Sigmoid colon (tissue), 7 donors: ENCODE measurements at places on chromosomes 6 and 20. TPM values are rescaled to one million over a fixed set of nuclear protein-coding genes. Genes with fewer than 3 reads are reported as not detected.
A peak's percentile ranks its signal among the peaks of the same experiment; 100 is the strongest.

GRCh38 chr20:36074983-36075382 is 79.6 kb upstream of the EPB41L1 start:
- no peak for DNase-seq

DNA sequence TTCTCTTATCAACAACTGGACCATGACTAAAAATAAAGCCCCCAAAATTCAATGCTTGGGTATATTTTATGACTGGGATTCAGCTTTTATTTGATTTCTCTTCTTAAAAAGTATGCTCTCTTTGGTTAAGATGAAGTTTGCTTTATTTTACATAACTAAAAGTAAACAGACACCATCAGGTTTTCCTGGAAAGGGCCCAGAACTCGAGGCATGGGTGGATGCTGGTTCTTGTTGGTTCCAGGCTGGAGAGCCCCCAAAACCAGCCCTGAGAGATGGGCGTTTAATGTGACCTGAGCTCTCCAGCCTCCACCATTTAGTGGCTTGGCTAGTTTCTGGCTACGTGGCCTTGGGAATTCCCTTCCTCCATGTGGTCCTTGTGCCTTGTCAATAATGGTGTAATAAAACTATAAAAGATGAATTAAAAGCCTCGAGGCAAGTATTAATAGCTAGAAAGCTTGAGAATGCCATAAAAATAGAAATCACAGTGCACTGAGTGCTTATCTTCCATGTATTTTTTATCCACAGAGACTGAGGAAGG is 34.1 kb downstream of the BANF2 start:
- no peak for DNase-seq

DNA sequence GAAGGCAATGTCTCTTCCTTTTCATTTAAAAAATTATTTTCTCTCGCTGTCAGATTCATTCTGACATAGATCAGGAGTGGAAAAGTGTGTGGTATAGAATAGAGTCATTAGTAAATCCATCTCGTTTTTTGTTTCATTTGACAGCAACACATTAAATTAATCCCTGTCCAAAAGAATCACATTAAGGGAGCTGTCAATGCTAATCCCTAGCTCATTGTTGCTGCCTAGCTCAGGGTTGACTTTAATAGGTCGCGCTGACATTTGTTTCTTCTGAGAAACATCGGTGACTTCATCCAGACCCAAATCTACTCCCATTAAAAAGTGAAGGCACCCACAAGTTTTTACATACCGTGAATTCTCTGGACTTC is 25.4 kb upstream of the MAP3K7 start:
- no peak for DNase-seq

The PRRT1 gene
- 3.6 TPM for total RNA-seq

The HLA-DRA gene
- total RNA-seq: 108 TPM

The RWDD2A gene
- total RNA-seq: 4.1 TPM

DNA sequence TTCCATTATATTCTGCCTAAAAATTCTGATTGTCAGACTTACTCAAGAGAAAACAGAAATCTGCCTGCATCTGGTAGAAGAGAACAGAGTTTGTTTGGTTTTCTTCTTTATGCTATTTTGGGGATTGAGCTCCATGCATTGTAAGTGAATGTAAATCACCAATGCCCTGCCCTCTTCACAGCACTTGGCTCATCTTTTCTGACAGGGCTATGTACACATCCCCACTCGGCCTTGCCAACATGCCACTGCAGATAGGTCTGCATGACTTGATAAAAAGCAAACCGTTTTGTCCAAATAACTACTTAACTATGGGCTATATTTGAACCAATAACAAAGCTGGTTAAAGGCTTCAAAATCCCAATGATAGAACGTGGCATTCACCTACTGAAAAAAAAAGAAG is 117.7 kb downstream of the IBTK start:
- DNase-seq: no peak

DNA sequence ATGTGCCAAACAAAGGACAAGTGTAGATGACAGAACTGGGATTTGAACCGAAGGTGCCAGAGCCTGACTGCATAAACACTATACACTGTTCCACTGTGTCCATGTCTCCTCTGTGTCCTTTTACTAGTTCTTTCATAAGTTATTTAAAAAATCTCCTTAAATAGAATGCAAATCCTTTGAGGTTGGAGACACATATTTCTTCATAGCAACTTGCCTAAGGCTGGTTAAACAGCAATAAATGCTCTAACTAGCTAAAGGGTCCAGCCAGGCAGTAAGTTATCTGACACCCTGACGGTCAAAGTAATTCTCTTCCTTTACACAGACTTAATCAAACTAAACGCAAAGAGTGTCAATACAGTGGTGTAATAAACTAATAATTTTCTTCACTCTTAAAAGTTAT is 76.2 kb upstream of the TRAF3IP2 start:
- no peak for DNase-seq

The SLPI gene
- total RNA-seq: 24.6 TPM

The XKR7 gene
- total RNA-seq: 0.14 TPM

DNA sequence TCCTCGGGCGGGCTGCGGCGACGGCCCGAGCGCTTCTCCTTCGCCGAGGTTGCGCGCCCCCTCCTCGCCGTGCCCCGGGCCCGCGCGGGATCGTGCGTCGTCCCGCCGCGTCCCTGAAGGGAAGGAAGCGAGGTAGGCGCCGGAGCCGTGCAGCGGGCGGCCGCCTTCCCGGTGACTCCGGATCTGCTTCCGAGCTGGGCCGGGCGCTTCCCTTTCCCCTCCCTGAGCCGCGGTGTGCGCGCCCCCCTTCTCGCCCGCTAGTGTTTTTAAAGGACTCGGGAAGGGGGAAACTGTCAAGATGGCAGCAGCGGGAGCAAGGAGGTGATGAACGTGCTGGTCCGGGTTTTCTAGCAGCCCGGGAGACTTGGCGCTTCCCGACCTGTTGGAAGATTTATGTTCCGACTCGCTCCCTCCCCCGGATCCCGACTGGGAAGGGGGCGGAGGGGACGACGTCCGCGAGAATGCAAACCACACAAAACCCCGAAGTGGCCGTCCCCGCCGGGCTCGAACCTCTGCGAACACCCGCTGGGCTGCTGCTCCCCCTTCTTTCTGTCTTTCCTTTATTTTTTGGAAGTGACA is 744 bp upstream of the FOXO3 start:
- peak; percentile 93 for DNase-seq

The ADTRP gene
- not detected for total RNA-seq

The FAM110A gene
- total RNA-seq: 2.3 TPM

- DNase-seq: no peak
Measured at GRCh38 chr6:50905297-50905696, 86.6 kb downstream of the TFAP2B start.

The KHDRBS2 gene
- not detected for total RNA-seq

DNA sequence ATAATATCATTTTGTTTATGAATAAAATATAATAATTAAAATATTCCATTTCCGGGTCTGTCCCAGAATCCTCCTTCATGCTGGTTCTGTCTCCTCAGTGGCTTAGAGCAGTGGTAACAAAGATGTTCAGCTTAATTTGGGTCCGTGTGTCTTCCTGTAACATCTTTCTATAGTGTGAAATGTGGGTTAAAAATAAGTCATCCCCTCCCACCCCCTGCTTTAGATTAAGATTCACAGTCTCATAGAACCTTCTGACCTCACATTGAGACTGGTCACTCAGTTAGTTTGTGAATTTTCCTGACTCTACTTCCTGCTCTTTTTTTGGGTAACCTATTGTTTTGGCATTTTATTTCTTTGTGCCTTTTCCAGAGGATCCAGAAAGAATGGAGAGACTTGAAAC is 55.2 kb downstream of the SLX4IP start:
- no peak for DNase-seq

The ELOVL4 gene
- 2.2 TPM for total RNA-seq

The TMEM170B gene
- 11.0 TPM for total RNA-seq

DNA sequence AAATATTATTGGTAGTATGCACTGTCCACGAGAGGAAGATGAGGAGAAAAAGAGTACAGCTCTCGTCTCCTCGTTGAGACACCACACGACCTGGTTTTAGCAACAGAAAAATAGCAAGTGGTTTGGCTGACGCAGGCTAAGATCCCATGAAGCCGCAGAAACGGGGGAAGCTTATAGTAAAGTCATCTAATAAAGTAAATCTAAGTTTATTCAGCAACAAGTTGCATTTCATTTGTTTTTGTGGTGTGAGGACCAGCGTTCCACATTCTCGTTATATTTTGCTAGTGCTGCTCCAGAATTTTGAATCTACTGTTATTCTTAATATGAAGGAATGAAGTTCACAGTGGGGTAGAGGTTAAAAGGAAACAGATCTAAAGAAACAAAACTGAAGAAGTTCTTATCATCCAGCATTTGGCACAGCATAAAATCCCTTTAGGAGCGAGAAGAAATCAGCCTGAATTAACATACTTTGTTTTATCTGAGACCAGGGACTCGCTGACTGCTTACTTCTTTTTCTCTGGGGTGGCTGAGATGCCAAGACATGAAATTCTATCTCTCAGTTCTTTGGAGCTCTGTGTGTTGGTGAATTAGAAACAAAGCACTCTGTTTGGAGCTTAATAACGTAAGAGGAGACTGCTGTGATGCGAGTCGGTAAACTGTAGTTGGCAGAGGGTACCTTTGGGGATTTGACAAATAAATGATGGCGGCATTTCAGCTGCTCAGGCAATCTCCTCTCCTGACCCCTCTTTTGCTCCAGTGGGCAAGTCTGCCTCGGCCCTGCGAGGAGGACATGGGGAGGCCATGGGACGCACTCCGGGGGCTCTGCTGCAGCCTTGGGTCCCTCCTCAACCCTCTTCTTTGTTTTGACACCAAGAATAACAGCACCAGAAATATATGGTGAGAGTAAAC is 24.9 kb upstream of the IRF4 start:
- no peak for DNase-seq

The FGD2 gene
- total RNA-seq: 23.8 TPM

GRCh38 chr20:20603339-20603990 is 109.0 kb downstream of the RALGAPA2 start:
- DNase-seq: no peak

DNA sequence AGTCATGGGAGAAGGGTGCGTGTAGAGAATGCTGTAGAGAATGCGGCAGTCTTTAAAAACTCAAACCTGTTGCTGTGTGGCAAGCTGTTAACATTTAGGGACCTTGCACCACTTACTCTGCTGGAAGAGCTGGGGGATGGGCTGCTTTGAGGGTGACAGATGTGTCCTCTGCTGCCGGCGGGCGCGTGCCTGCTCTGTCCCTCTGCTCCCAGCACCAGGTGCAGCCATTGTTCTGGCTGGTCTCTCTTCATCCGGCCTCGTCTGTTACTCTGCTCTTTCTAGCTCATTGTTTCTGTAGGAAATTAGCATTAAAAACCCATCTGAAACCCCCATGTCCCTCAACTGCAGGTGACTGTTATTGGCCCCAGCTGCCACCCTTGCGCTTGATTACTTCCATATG is 78.5 kb downstream of the CBFA2T2 start:
- no peak for DNase-seq

DNA sequence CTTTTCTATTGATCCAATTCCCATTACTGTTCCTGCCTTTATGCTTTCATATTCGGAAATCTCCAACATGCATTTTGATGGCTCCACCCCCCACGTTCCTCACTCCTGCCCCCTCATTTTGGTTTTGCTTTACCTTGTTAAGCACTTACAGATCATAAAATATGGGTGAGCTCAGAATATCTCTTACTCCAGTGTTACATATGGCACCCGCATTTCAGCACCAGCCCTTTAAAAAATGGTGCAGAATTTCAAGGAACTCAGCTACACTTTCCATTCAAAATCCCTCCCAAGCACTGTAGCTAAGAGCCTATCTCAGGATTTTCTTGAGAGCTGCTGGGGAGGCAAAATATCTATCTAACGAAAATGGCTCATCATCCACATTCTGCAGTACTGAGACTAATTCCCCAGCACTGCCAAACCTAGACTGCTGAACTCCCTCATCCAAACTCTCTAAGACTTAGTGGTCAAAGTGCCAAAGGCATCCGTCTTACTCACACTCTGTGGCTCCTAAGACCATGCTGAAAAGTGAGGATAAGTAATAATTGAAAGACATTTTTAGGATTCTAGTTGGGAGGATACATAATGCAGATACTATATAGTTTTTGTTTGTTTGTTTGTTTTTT is 7.8 kb downstream of the SGK1 start:
- no peak for DNase-seq

- DNase-seq: no peak
Measured at GRCh38 chr6:28922004-28922820, 1.6 kb downstream of the TRIM27 start.

DNA sequence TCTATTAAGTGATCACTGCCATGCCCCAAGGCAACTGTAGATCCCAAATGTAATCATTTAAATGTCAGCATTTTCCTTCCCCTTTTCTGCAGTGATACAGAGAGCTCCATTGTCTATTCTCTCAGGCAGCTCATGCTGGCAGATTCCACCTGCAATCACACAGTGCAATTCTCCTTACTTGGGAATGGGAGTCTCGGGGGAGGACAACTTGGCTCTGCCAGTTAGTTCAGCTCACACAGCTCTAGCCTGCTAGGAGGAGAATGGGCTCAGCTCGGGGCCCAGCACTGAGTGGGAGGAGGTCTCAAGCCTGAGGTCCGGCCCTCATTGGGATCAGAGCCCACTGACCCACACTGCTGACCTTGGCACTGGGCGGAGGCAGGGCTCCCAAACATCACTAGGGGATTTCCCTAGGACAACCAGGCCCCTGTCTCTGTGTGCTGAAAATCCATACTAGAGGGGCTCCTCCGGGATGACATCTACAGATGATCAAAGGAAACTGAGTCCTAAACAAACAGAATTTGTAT is 109.2 kb upstream of the ASF1A start:
- no peak for DNase-seq

The PAX1 gene
- total RNA-seq: not detected

DNA sequence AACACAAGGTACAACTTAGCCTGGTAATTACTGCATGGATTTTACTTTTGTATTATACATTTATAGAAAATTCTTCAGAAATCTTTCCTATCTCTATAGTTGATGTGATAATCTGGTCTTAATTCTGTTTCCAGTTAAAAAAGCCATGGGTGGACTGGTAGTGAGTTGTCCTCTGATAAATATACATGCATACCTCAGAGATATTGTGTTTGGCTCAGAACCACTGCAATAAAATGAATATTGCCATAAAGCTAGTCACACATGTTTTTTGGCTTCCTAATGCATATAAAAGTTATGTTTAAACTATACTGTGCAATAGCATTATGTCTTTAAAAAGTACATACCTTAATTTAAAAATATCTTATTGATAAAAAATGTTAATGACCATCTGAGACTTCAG is 708.6 kb upstream of the MARCKS start:
- DNase-seq: no peak

The EIF6 gene
- total RNA-seq: 61.9 TPM

DNA sequence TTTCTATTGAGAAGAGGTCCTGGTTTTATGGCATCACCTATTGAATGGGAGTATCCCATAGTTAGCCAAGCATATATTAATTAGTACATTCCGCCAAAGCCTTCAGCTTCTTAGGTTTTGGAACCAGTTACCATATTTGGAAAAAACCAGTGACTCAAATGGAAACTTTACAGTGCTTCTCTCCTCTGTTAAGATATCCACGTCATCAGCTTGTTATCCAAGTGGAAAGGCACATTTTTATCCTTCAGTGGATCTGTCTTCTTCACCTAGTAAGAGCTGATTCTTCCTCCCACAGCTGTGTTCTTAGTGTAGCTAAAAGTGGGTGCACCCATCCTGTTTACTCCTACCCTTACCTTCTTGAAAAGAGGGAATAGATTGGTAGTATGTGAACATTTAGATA is 34.5 kb downstream of the TPD52L1 start:
- DNase-seq: no peak

GRCh38 chr20:38460040-38460623 is 12.5 kb upstream of the RALGAPB start:
- DNase-seq: peak; percentile 39
